AG09319 (cell line): ENCODE measurements at places on chromosomes 7 and 10.

DNA sequence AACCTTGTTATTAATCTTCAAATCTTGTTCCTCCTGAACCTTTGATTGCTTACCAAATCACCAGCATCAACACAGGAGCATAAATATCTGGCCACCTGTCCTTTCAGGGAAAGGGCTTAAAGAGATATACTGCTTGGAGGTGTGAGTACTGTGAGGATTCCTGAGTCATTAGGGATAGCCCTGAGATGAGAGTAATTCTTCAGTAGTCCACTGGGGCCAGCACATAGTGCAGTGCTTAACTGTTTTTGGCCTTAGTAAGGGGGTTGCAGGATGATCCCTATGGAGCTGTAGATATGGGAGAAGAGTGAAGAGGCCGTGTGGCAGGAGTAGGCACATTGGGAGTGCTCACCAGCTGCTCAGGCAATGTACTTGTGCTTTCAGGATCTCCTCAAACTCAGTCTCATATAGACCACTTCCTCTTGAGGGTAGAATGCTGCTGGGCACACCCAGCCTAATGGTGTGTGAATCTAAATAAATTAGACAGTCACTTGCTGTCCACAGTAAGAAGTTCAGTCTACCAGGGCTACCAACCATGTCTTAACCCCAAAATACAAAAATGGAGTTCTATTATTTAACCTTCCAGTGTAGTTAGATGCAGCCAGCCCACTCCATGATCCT, 26.5 kb upstream of the GPR141 start:
- DNase-seq: no peak

GRCh38 chr7:46072722-46073121, 151.7 kb upstream of the IGFBP3 start:
- no peak for DNase-seq

GRCh38 chr10:9244864-9245263, 1190.4 kb downstream of the GATA3 start:
- DNase-seq: no peak

DNA sequence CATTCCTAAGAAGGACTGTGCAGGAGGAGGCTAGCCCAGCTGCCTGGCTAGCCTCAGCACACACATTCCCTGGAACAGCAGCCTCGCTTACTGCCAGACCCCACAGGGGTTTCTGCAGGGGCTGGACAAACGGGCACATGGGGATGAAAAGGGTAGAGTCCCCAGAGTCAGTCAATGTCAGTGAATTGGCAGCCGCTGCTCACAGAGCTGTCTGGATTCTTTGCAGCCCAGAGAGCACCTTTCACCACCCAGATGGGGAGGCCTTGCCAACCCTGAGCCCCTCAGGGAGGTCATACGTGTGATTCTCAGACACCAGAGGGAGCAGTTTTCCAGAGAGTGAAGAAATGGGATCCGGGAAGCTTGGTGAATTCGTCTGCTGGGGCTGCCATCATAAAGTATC, 143.3 kb downstream of the KCNMA1 start:
- no peak for DNase-seq

GRCh38 chr7:22278660-22279059, 78.3 kb downstream of the RAPGEF5 start:
- no peak for DNase-seq

GRCh38 chr10:61752111-61753011, 89.6 kb downstream of the CABCOCO1 start:
- no peak for DNase-seq

GRCh38 chr7:139682136-139683013, 95.4 kb downstream of the HIPK2 start:
- DNase-seq: no peak

DNA sequence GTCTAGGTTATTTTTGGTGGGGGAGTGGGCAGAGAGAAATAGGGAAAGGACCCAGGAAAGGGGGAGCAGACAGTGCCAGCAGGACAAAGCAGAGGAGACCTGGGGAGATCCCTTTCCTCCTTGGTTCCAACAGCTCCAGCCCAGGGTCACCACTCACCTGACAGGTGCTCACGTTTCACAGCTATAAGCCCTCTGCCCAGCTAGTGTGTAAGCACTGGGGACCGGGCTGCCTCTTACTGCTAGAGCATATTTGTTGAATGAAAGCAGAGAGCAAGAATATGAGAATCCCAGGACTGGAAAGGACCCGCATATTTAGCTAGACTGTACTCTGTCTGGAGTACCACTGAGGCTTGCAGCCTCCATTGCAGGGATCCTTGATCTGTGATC, 6.7 kb downstream of the ZCCHC24 start:
- no peak for DNase-seq
